Effector CD4-positive, alpha-beta T cell (primary cell): ENCODE measurements at places on chromosomes 16 and 17.

- DNase-seq, result no peak
Observed at GRCh38 chr17:55500103-55500502, 11.1 kb downstream of the SMIM36 start.

DNA sequence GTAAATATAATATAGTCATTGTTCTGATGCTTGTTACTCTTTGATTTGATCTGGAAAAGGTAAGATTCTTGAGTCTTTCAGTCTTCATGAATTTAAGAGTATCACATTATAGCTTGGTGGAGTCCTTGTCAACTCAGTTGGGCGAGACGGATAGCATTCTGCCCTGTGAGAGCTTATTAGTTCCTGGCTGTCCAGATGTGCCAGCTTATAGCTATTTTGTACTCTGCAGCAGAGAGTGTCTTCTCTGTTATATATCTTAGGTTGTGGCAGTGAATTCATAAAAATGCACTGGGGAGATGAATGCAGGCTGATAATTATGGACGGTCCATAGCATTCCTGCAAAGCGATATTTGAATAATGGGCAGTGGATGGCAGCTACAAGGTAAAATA, 51.0 kb upstream of the CRISPLD2 start:
- DNase-seq, result no peak

GRCh38 chr16:3444032-3444388, 530 bp downstream of the NAA60 start:
- no peak for DNase-seq

- DNase-seq, result no peak
Observed at GRCh38 chr17:82780195-82780594, 28.3 kb downstream of the TBCD start.

DNA sequence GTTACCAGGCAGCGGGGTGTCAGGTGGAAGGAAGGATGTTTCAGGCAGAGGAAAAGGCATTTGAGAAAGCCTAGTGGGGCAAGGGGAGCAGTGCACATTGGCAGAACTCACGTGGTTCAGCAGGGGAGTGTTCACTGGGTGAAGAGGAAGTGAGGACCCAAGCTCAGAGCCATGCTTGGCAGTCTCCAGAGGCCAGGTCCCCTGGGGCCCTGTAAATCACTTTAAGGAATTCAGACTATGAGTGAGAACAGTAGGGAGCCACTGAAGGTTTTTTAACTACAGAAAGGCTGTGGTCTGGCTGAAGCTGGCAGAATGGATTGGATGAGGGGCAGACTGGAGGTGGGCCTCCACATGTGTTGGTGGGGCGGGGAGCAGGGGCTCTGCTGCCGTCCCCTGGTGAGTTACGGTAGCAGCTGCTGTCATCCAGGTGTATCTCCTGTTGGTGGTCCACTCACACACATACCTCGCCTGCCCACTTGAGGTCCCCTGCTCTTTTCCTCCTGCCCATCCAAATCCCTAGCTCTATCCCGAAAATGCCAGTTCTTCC, 5.1 kb downstream of the CLEC16A start:
- DNase-seq, result peak; percentile 30

GRCh38 chr17:71395901-71396300, 724.9 kb upstream of the SOX9 start:
- DNase-seq, result no peak

DNA sequence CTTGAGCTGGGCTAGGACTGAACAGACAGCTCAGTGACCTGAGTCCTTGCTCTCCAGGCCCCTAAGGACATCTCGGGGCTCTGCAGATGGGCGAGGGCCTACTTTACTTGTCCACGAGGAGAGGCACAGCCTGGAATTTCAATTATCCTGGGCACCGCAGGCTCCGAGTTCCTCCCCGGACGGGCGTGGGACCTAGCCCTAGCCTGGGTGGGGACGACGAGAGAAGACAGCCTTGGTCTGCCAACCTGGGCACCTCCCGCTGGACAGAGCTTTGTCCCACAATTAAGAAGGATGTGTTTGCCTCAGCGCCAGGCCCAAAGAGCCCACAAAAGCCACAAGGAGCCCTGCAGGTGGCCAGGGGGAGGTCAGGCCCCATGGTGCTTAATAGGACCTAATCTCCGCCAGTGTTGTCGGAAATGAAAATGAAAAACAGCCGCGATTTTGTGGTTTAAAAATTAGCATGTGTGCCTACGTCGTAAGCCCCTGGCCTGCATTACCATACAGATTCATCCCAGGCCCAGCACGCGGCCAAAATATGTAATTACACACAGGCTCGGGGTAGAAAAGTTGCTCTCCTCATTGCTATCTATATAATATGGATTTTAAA, 51.4 kb upstream of the LHX1 start:
- no peak for DNase-seq

- DNase-seq, result no peak
Observed at GRCh38 chr17:75983501-75984181, 4.6 kb downstream of the TEN1 start.

DNA sequence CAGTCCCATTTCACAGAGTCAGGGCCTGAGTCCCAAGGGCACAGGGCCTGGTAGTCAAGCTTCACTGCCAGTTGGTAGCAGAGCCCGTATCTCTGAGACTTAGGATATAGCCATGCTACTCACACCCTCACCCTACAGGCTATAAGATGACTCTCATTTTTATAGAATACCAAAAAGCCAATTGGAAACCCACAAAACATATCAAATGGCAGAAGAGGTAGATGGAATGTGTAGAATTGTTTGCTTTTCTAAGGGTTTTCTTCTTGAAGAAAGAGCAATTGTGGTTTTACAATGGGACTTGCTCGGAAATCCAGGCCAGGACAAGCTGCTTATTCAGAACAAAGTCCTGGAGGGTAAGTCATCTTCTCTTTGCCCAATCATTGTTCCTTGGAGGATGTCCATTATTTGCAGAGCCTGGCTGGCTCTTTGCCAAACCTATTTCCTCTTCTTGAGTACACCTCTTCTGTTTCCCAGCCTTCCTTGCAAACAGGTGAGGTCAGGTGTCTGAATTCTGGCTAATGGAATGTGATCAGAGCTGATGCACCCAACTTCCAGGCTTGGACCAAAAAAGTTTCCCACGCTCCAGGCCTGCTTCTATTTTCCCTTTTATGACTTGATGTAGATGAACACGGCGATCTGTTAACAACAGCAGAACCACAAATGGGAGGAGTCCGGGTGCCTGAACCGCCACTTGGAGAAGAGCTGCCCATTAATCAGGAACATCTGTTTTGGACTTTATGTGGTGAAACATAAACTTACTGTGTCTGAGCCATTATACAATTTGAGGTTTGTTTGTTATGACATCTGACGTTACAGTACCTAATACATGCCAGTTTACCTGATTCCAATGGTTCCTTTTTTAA, 16.9 kb upstream of the CCL22 start:
- DNase-seq, result no peak

DNA sequence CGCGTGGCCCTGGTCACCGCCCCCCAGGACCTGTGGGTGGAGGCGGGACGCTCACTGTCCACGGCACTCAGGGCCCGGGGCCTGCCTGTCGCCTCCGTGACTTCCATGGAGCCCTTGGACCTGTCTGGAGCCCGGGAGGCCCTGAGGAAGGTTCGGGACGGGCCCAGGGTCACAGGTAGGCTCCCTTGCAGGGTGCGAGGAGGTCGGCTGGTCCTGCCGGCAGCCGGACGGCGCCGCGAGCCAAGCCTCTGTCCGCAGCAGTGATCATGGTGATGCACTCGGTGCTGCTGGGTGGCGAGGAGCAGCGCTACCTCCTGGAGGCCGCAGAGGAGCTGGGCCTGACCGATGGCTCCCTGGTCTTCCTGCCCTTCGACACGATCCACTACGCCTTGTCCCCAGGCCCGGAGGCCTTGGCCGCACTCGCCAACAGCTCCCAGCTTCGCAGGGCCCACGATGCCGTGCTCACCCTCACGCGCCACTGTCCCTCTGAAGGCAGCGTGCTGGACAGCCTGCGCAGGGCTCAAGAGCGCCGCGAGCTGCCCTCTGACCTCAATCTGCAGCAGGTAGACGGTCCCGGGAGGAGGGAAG, 1.3 kb downstream of the GUCY2D start:
- no peak for DNase-seq

DNA sequence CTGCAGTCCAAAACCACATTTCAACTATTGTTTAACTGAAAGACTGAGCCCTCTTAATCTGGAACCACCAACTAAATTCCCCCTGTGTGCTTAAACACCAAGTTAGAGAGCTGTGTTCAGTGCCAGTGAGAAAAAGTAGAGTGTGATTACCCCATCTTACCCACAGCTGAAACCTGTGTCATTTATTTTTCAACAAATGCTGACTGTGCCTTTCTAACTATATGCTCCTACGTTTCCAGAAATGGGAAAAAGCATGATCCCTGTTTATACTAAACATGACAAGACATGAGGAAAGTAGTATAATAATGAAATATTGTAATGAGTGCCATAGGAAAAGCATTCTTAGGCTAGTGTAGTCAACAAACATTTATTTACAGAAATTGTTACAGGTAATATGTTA, 7.4 kb upstream of the TOX3 start:
- DNase-seq, result no peak

- no peak for DNase-seq
Observed at GRCh38 chr17:45318561-45319230, 1.9 kb upstream of the MAP3K14 start.

DNA sequence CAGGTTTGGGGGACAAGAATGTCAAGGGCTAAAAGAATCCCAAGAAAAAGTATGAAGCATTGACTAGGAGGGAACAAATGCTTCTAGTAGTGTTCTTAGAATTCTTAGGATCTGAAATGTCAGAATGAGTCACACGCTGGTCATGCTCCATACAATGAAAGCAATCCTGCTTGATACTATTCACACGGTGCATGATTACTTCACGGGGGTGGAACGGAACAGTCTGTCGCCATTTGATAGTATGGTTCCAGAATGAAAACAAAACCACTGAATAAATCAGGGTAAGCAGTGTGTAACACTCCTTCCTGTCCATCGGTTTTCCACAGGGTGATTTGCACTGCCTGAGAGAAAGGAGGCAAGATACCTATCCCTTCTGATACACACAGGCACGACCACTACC, 22.9 kb upstream of the YWHAE start:
- no peak for DNase-seq

DNA sequence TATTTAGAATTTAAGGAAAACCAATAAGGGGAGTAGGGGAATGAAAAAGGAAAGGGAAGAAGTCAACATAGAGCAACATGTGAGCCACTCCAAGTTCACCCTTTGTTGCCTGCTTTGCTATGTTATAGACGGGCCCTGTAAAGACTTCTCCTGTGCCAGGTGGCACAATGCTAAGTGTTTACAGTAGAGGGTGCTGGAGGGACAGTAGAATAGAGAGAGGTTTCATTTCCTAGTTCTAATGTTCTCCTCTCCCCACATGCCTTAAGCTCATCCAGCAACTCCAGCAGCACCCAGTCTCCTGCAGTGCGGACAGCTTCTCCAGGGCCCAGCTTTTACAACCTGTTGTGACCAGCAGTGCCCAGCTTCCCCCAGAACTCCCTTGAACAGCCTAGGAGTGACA, 468.0 kb downstream of the HS3ST3B1 start:
- no peak for DNase-seq

DNA sequence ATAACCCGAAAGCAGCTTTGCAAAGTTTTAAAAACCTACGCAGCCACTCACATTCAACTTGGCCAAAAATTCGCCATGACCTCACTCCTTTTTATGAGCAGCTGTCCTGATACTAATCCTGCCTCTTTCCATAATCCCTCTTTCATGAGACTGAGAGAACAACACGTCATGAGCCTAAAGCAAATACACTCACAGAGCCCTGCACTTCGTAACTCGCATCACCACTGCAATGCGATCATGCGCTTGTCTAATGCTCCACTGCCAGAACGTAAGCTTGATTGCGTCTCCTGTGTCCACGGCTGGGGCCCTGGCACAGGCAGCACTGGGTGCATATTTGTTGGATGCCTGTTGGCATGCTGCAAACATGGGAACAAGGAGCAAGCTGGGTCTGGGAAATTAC, 36.2 kb downstream of the CDRT4 start:
- DNase-seq, result no peak

DNA sequence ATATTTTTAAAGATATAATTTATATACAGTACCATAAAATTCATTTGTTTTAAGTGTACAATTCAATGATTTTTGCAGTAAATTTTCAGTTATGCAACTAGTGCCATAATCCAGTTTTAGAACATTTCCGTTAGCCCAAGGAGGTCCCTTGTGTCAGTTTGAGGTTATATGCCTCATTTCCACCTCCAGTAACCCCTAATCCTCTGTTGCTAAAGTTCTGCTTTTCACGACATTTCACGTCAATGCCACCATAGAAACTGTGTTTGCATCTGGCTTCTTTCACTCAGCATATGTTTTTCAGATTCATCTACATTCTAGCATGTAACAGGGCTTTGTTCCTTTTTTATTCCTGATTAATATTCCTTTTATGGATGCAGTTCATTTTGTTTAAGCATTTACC, 42.4 kb upstream of the NUDT7 start:
- DNase-seq, result no peak

- no peak for DNase-seq
Observed at GRCh38 chr16:74793571-74793970, 19.0 kb upstream of the FA2H start.

- no peak for DNase-seq
Observed at GRCh38 chr16:1707193-1707790, 1.3 kb downstream of the MAPK8IP3 start.

DNA sequence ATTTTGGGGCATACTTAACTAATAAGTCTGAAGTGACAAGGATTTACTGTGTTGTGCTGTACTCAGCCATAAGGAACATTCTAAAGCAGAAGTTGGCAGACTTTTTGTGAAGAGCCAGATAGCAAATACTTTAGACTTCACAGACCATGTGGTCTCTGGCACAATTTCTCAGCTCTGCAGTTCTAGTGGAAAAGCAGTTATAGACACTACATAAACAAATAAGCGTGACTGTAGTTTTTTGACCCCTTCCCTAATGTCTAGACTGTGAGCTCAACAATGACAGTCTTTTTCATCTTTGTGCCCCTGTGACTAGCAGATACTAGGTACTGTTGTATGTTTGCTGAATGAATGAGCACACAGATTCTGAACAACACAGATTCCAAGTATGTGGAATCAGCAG, 4.9 kb downstream of the RPAIN start:
- no peak for DNase-seq

- DNase-seq, result no peak
Observed at GRCh38 chr16:49414671-49415070, 41.1 kb downstream of the C16orf78 start.

GRCh38 chr17:30292286-30292858, 628 bp upstream of the BLMH start:
- DNase-seq, result no peak

DNA sequence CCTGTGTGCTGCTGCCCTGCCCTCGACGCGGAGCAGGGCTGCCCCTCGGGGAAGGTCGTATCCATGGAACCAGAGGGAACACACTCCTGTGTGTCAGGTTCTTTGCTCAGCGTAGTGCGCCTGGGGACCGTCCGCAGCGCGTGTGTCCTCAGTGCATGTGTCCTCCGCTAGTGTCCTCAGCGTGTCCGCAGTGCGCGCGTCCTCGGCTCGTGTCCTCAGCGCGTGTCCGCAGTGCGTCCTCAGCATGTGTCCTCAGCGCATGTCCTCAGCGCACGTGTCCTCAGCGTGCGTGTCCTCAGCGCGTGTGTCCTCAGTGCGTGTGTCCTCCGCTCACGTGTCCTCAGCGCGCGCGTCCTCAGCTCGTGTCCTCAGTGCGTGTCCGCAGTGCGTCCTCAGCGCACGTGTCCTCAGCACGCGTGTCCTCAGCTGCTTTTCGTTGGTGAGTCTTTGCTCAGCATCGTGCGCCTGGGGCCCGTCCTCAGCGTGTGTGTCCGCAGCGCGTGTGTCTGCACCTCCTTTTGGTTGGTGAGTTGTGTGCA, 59.2 kb upstream of the ZNF750 start:
- DNase-seq, result no peak

- DNase-seq, result peak; percentile 27
Observed at GRCh38 chr16:88784074-88784855, 755 bp downstream of the PIEZO1 start.

- DNase-seq, result no peak
Observed at GRCh38 chr17:49775546-49776260, 11.8 kb upstream of the FAM117A start.
